Lung (tissue), 17 donors: ENCODE measurements at places on chromosomes 4 and X. TPM values are rescaled to one million over a fixed set of nuclear protein-coding genes. Genes with fewer than 3 reads are reported as not detected.
A peak's percentile ranks its signal among the peaks of the same experiment; 100 is the strongest.

The CENPVL2 gene
- not detected for total RNA-seq

- no peak for DNase-seq
Observed at GRCh38 chr4:154562697-154563254, at the start of gene FGB. Gene FGB (plus strand): TSS chr4:154563011. CDS start chr4:154563019, 8 bp downstream.

The PABPC1L2A gene
- not detected for total RNA-seq

GRCh38 chrX:68084765-68085164 lies 348.5 kb downstream of the OPHN1 start:
- DNase-seq, result peak; percentile 87

GRCh38 chr4:70997036-70997435 lies 3.6 kb downstream of the DCK start:
- DNase-seq, result no peak

The ASIC5 gene
- total RNA-seq, result not detected
